Fibroblast of skin of back (primary cell): ENCODE measurements at places on chromosomes 11 and 22.

DNA sequence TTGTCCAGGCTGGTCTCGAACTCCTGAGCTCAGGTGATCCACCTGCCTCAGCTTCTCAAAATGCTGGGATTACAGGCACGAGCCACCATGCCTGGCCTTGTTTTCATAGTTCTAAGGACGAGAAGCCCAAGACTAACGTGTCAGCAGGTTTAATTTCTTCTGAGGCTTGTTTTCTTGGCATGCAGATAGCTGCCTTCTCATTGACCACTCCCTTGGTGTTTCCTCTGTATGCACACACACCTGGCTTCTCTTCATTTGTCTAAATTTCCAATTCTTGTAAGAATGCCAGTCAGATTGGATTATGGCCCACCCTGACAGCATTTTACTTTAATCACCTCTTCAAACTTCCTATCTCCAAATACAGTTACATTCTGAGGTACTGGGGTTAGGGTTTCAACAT, 72.5 kb upstream of the CTSC start:
- DNase-seq: no peak

GRCh38 chr11:96314326-96315020, 28.5 kb downstream of the MAML2 start:
- peak; percentile 87 for DNase-seq

- DNase-seq: no peak
These were observed 66.5 kb downstream of the SLC35F2 start for GRCh38 chr11:107792049-107792443.

DNA sequence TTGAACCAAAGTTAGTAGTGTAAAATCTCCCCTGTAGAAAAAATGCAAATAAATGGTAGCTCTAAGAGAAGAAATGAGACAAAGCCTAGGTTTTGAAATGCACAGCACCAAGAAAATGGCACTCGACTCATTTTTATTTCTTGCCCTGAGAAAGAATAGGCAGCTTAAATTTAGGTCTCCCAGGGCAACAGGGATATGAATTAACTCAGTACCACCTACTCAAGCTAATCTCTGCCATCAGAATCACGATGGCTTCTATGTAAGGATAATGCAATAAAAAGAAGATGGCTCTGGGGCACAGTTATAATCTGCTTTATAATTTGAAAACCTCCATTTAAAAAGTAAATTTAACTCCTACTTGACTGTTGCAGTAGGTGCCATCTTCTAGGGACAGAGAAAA, 1784.3 kb downstream of the LRRC4C start:
- DNase-seq: no peak
